Colonic mucosa (tissue), 4 donors: ENCODE measurements at places on chromosomes 6 and 20. TPM values are rescaled to one million over a fixed set of nuclear protein-coding genes. Genes with fewer than 3 reads are reported as not detected.
A peak's percentile ranks its signal among the peaks of the same experiment; 100 is the strongest.

GMPR gene
- total RNA-seq = 3.4 TPM

- no peak overlapping the region for H3K4me3 ChIP-seq
- no peaks in the 10 kb centered on the region for H3K27me3 ChIP-seq
- no peaks in the 10 kb centered on the region for H3K36me3 ChIP-seq
Measured at GRCh38 chr6:166952121-166952520, 4.2 kb downstream of the RNASET2 start.

SYCP2 gene
- 1.1 TPM for total RNA-seq

- peaks cover 15% of the 10 kb centered on the region for H3K4me1 ChIP-seq
- no peaks in the 10 kb centered on the region for H3K27me3 ChIP-seq
- no peaks in the 10 kb centered on the region for H3K36me3 ChIP-seq
- H3K4me3 ChIP-seq = no peak overlapping the region
- no peak overlapping the region for H3K27ac ChIP-seq
- no peak for DNase-seq
Measured at GRCh38 chr6:117677553-117678141, 2.4 kb downstream of the NUS1 start.

DNA sequence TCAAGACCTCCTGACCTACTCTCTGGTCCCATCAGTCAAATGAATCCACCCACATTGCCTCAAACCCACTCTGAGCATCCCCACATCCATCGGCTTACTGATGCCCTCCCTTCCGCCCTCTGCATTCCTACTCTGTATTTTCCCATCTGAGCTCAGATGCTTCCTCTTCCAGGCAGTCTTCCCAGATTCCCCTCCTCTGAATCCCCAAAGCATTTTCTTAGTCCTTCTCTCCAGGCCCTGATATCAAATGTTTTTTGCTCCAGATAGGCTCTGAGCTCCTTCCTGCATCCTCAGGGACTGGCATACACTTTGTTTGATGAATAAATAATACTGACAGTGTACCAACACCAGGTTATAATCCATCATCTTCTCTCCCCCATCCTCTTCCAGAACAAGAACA, 3.9 kb downstream of the PLTP start:
- H3K27ac ChIP-seq = no peak overlapping the region
- H3K4me1 ChIP-seq = peaks cover 7% of the 10 kb centered on the region
- no peak for DNase-seq
- no peaks in the 10 kb centered on the region for H3K36me3 ChIP-seq

NR2E1 gene
- total RNA-seq = not detected

GRCh38 chr6:16135066-16135465, 6.2 kb downstream of the MYLIP start:
- H3K27me3 ChIP-seq = no peaks in the 10 kb centered on the region
- H3K27ac ChIP-seq = peak overlapping the region; percentile 14

CLPSL1 gene
- not detected for total RNA-seq
